NCI-H1092 (cell line): ENCODE measurements at places on chromosomes 1 and 21.

GRCh38 chr1:185257950-185258208 lies 59.2 kb downstream of the IVNS1ABP start:
- no peak for DNase-seq

DNA sequence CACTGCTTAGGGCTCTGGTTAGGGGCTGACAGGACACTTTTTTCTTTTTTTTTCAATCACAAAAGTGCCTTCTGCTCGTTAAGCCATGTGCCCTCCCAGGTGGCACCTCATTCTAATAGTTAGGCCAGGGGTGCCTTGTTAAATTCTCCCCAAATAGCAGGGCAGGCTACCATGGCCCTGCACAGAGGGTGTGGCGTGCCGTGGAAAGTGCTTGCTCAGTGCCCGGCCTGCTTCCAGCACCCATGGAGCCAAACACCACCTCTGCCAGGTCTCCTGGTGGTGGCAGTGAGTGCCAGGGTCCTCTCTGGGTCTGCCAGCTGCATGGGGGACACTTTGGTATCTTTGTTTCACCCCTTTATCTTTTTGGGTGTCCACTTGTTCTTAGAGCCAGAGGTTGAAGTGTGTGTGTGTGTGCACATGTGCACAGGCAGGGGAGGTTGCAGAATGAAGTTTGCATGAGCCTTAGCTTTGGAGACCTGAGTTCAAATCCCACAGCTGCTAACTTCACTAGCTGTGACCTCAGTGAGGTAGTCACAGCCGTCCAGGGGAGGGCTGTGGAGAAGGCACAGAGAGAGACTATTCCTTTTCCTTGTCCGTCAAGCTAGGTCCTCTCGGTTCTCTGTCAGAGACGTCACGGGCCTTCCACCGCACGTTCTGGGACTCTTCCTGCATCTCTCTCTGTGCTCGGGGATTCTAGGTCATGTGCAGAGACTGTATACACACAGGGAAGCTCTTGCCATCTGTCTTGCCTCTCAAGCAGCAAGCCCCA lies 39.9 kb upstream of the CSF3R start:
- no peak for DNase-seq

DNA sequence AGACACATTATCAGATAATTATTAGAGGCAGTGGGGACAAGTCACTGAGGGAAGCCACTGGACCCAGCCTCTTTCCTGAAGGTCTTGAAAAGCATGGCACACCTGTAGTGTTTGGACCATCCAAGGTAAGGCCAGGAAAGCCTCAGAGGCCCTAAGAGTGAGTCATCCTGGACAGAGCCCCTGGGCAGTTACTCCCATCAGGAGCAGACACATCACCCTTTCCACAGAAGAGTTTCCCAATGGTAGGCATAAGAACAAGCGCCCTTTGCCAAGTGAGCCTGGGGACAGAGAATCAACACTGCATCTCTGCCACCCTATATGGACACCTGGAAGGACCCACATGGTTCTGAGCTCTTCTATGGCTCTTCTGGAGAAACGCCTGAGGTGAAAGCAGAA lies 136.0 kb downstream of the PLXNA2 start:
- DNase-seq: no peak

GRCh38 chr1:53892911-53893310 lies 1.1 kb upstream of the DIO1 start:
- no peak for DNase-seq
